ENCODE measurements at places on chromosomes 11 and 22. TPM values are rescaled to one million over a fixed set of nuclear protein-coding genes. Genes with fewer than 3 reads are reported as not detected.

The BBS1 gene
- 42.0 TPM for total RNA-seq

The SLC22A6 gene
- total RNA-seq: not detected

The KIRREL3 gene
- 1.1 TPM for total RNA-seq

The VSTM5 gene
- total RNA-seq: 0.37 TPM

The GSTT2B gene
- total RNA-seq: 0.19 TPM

The APOL6 gene
- total RNA-seq: 0.03 TPM

The ZNF202 gene
- 16.4 TPM for total RNA-seq

Data from neural progenitor cell (in vitro differentiated cells).